ENCODE measurements at places on chromosomes 7 and 10.

GRCh38 chr10:80976658-80977057 lies 439.0 kb downstream of the SH2D4B start:
- no peak for DNase-seq

DNA sequence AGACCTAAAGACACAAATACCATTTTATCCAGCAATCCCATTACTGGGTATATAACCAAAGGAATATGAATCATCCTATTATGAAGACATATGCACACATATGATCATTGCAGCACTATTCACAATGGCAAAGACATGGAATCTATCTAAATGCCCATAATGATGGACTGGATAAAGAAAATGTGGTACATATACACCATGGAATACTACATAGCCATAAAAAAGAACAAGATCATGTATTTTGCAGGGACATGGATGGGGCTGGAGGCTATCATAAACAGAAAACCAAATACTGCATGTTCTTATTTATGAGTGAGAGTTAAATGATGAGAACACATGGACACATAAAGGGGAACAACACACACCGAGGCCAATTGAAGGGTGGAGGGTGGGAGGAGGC lies 3.8 kb downstream of the MACC1 start:
- DNase-seq = no peak

- no peak for DNase-seq
These were observed 113.2 kb upstream of the ADO start for GRCh38 chr10:62691336-62691735.

GRCh38 chr10:17144757-17145156 lies 15.1 kb upstream of the CUBN start:
- no peak for DNase-seq

DNA sequence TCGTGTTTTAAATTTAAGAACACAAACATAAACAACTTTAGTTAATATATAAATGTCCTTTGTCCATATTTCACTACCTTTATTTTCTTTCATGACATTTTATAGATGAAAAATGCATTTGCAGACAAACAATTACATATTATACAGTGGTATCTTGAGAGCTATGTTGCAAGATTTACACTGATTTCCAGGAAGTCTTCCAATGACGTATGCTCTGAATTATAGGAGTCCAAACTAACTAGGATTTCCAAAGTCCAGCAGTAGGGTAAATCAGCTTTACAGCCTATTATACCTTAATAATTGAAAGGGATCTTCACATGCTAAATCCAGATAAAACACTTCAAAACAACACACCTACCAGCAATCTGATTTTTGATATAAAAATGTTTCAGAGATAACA lies 69.4 kb downstream of the HYCC1 start:
- DNase-seq = no peak

DNA sequence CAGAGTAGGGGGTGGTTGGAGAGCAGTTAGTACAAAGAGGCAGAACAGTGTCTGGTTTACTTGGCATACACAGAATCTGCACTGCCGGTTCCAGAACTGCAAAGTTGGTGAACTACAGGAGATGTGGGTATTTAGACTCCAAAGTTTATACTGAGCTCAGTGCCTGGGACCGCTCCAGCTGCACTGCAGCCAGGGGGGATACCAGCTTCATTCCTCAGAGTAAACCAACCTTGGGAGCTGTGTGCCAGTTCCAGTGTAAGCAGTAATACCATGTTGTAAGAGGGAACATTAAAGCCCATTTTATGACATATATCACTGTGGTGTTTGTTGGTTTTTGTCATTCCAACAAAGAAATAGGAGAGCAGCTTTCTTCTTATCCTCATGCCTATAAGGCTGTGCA lies 23.4 kb downstream of the LOXL4 start:
- DNase-seq = no peak
